ENCODE measurements at places on chromosomes 13 and 19. TPM values are rescaled to one million over a fixed set of nuclear protein-coding genes. Genes with fewer than 3 reads are reported as not detected.

The LONP1 gene
- 51.4 TPM for total RNA-seq

GRCh38 chr19:29813642-29814041 is 1.9 kb downstream of the CCNE1 start:
- no peak for DNase-seq

The CILP2 gene
- 0.32 TPM for total RNA-seq

GRCh38 chr19:308471-309205 is 17.4 kb upstream of the PLPP2 start:
- no peak for DNase-seq

The SUGP1 gene
- total RNA-seq, result 33.5 TPM

- no peak for DNase-seq
Observed at GRCh38 chr13:85603735-85604134, 195.5 kb downstream of the SLITRK6 start.
